IPS DF 6.9 (cell line): ENCODE measurements at places on chromosomes 3 and 15.

DNA sequence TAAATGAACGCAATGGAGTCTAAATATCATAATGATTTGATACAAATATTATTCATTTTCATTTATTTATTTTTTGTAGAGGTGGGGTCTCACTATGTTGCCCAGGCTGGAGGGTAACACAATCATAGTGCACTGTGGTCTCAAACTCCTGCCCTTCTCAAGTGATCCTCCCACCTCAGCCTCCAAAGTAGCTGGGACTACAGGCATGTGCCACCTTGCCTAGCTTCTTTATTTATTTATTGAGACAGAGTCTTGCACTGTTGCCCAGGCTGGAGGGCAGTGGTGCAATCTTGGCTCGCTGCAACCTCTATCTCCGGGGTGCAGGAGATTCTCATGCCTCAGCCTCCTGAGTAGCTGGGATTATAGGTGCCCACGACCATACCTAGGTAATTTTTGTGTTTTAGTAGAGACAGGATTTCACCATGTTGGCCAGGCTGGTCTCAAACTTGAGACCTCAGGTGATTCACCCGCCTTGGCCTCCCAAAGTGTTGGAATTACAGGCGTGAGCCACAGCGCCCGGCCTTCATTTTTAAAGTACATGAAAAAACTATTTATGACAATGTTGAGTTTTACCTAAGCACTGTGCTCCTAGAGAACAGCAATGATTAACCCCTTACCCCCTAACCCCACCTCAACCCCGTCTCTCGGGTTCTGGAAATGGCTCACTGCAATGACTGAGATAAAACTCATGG, 4.0 kb upstream of the AEN start:
- DNase-seq = no peak

DNA sequence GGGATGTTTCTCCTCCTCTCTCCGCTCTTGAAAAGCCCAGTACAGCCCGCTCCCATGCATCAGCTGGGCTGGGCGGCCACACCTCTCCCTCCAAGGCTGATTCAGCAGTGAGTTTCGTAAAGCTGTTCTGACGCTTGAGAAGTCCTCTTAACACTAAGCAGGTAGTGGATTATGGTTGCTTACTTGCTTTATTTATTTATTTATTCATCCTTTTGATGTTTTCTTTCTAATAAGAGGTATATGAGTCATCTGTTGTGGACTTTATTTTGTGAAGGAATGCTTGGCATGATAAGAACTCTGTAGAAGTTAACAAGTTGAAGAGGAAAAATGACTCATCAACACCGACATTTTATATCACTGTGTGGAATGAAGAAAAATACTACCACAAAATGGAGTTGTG, 285.0 kb downstream of the SQOR start:
- DNase-seq = no peak

DNA sequence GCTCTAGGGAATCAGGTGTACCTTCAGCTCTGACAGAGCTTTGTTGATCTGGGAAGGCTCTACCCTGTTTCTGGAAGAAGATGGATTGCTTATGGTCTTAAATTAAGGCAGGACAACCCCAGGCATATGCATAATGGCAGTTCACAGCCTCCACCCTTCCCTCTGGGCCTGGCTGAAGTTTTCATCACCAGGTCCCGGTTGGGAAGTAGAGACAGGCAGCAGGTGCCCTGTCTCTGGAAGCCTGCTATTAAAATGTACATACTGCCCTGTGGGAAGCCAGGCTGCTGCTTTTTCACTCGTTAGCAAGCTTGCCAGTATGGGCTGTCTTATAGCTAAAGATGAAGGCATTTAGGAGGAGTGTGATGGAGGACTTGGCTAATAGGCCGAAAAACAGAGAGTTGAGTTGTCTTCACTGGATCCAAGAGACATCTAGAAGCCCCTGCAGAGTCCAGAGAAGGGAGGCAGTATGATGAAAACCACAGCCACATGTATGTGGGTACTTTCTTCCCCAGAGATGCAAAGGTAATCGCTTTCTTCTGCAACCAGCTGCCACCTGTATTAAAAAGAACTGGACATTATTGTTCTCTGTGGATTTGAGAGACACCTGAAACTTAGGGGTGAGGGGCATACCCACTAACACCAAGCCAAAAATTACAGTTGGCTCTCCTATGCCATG, 34.4 kb downstream of the ABHD2 start:
- DNase-seq = no peak

DNA sequence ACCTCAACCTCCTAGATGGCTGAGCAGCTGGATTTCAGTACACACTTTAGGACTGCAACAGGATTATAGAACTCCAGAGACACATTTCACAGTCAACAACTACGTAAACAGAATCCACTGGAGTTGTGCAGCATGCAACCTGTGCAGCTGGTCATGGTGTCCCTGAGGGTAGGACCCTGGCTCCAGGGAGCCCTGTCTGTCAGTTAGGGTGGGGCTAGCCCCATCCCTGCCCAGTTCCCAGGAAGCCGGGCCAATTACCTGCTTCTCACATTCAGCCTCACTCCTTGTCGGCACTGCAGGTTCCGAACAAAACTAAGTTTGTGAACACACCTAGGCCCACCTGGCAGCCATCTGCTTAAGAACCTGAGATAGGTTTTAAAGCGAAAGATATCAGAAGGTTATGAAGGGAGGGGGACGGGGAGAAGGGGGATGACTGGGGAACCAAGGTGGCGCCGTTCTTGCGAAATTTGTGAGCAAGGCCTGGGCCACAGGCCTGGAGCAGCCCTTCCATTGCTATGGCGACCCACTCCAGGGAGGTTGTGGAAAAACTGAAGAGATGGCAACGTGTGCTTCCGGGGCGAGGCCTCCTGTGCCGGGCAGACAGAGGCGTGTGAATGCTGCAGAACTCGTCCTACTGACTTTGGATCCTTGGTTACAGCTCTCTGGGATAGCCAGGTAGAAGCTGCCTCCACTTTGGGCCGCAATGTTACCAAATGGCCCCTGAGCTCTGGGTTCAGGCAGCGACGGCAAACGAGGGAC, 25.3 kb downstream of the ACSBG1 start:
- no peak for DNase-seq

- no peak for DNase-seq
Measured at GRCh38 chr15:35872577-35872976, 326.6 kb upstream of the DPH6 start.

DNA sequence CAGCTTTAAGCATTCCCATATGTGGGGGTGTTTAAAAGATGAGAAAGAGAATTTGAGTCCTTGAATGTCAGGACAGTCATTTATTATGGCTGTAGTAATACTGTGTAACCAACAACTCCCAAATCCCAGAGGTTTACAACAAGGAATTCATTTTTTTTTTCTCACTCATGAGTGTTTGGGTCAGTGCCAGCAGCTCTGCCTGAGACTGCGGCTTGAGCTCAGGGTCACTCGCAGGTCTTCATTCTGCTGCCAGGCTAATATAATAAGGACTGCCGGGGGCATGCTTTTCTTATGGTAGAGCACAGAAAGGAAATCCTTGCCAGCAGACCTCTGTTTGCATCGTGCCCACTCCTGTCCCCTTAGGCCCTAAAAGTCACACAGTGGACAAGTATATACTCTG, 277.9 kb upstream of the LMCD1 start:
- DNase-seq = no peak

DNA sequence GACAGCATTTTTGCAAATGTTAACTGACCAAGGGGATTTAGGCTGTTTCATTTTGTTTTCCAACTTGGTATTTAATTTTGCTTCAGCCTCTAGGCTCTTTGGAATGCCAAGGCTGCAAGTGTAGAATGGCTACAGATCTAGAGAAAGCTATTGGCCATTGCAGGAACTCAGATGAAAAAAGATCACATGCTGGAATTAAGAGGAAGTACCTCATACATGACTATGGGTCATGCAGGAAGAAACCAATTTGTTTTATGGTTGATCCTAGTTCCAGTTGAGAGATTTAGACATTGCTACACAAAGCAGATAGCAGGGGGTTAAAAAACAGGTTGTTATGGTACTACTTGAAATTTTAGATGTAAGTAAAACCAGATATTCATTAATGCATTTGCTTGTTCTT, 12.7 kb upstream of the CLDN16 start:
- no peak for DNase-seq

DNA sequence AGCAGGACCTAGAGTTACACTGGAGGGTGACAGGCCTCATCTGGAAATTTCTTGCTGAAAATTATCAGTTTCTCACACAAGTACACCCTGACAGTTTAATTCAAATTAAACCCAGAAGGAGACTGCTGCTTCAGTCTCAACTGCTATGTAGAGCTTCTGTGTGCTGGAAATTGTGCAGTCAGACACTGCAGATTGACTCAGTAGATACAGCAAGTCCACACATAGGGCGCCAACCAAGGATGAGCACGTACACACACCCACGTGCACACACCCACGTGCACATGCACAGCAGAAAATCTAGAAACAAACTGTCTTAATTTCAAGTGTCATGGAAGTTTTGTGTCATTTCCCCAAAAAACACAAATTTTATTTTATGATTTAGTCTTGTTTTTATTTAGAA, 192.9 kb downstream of the PDE8A start:
- DNase-seq = no peak

GRCh38 chr3:48090166-48090939, 74.1 kb upstream of the MAP4 start:
- DNase-seq = no peak

DNA sequence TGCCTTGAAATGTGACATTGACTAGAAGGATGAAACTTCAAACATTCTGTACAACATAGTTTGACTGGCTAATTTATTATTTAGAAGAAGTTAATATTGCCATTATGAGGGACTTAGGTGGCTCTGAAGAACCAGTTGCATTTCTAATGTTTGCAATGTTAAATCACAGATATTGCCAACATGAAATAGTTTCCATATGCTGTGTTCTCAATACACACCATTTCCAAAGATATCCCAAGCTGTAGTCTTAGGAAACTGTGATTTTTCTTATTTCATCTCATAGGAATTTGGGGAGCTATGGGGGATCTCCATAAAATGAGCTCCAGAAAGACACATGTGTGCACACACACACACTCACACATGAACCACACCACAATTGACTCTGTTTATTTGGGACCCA, 36.3 kb downstream of the ALG1L2 start:
- no peak for DNase-seq

DNA sequence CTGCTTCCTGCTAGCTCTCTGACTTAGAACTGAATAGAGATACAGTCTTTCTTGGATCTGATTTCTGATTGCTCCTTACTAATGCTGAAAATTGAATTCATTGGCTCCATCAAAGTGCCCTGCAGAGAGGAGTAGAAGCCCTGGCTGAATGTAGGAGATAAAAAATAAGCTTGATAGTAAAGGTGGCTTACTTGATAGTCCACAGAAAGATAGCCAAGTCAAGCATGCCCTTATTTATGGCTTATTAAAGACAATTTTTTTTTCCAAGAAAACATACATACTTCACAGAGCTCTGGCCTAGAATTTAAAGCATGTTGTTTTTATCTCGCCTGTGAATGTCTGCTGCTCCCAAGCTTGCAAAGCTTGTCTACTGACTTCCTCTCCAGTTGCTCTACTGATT, 124.6 kb upstream of the CADPS start:
- DNase-seq = no peak

DNA sequence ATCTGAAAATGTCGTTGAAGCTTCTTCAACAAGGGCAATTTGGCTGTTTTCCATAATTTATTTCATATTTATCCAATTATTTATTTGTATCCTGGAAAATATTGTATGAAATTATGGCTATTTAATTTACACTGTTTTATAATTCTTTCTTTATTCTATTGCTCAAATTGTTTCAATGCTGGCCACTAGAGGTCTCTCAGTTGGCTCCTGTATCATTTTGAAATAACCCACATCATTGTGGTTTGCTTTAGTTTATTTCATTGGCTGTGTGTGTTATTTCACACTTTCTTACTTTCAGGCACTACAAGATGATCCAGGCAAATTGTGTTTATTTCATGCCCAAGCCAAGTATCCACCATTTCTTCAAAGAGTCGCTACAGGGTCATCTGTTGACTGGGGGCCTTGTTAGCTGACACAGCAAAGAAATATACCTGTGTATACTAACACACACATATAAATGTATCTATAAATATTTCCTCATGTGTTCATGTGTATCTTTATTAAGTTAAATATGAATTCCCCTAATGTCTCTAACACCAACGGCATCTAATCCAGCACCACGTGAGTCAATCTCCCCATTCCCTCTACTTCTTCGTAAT, 86.2 kb downstream of the NPAP1 start:
- DNase-seq = no peak

DNA sequence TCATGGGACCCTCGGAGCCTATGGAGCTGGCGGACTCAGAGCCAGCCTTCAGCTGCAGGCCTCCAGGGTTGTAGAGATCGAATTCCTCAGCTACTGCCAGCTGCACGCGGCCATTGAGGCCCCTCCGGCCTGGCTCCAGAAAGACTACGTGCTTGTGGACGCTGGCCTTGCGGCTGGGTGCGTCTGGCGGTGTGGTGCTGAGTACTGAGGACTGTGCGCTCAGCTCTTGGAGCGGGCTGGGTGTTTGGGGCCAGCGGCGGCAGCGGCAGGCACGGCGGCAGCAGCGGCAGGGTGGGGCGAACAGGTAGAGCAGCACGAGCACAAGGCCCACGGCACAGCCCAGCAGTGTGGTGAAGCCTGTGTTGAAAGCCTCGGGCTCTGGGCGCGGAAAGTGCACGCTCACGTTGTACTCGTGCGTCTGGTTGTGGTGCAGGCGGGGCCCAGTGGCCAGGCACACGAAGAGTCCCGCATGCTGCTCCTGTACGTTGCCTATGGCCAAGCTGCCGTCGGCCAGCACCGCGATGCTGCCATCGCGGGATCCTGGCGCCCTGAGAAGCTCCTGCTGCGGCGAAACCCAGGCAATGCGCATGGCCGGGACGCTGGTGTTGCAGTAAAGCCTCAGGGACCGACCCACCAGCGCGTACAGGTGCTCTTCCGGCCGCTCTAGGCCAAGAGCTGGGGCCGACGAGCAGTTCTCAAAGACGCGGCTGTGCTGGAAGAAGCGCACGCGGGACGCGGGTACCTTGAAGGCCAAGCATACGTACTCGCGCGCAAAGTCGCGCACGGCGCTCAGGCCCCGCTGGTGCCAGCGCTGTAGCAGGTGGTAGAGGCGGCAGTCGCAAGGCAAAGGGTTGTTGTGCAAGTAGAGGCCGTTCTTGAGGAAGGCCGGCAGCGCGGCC, 1.3 kb downstream of the AMIGO3 start:
- no peak for DNase-seq

GRCh38 chr15:69133862-69134519, 26.4 kb upstream of the GLCE start:
- no peak for DNase-seq

GRCh38 chr3:127147291-127147885, 45.5 kb upstream of the PRR23E start:
- DNase-seq = no peak

GRCh38 chr15:23035964-23036566, 3.3 kb downstream of the TUBGCP5 start:
- peak; percentile 77 for DNase-seq

DNA sequence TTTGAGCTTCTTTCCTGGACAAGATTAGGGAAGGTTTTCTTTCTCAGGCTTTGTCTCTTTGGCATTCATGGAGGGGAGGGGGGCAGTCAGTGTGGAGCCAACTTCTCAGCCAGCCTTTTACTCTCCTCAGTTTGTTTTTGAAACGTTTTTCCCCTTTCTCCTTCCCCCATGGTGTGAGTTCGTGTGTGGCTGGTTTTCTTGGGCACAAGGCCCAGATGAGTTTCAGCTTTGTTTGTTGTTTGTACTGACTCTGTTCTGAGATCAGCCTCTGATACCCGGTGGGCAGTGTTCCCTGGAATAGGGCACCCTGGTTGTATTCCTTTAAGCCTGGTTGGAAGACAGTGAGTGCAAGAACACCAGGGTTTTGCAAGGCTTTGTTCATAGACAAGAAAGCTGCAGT, 168.2 kb upstream of the RARB start:
- no peak for DNase-seq

- no peak for DNase-seq
Measured at GRCh38 chr15:89367485-89368451, 33.1 kb upstream of the POLG start.

- DNase-seq = peak; percentile 41
Measured at GRCh38 chr3:42654331-42655201, 1.1 kb downstream of the ZBTB47 start.
